ENCODE measurements at places on chromosomes 7 and 10.

DNA sequence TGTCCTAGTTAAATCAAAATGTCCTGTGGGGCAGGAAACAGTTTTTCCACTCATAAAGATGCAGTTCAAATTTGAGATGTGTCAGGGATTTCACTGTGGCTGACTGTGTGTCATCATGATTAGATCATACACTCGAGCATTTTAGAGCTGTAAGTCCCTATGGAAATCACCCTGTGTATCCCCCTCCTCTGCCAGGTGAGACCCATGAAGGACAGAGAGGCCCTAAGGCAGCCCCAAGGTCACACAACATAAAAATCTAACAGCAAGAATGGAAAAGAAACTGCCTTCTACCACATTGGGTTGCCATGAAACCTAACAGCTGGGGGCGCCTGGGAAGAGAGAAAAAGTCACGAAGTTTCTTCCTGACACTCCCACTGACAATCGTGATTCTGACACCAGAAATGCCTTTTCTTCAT lies 135.8 kb downstream of the KCNMA1 start:
- DNase-seq: no peak

DNA sequence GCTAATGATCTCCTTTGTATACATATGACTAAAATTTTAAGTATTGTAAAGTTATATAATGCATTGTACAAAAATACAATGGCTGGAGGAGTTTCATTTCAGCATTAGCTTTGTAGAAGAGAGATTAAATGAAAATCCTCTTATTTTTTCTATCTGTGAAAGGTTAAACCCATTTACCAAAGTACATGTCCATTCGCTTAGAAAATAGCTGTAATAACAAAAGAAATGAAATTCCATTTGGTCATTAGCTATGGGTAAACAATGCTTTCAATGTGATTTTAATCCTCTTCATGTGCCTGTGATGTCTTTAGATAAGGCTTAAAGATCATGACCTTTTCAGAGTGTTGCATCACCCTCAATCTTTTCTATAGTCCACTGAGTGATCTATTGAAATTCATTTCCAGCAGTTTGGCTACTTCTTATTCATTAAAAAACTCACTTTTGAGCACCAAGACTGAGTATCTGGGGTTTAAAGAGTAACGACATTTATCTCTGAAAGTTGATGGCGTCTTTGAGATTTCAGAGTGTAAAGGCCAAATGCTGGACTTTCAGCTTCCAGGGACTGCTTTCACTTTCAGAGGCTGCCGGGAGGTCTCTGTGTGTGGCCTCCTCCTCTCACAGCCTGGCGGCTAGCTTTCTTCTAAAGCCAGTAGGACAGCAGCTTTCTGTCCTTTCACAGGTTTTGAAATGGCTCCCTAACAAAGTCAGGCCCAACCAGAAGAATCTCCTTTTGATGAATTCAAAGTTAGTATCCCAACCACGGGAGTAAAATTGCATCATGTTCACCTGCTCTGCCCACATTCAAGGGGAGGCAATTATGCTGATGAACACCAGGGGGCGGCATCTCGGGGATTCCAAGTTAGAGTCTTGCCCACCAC lies 701.4 kb upstream of the COBL start:
- DNase-seq: peak; percentile 11

GRCh38 chr7:105602325-105603305 lies 21.3 kb upstream of the EFCAB10 start:
- DNase-seq: no peak

GRCh38 chr7:148684289-148684830 lies 14.3 kb upstream of the CUL1 start:
- DNase-seq: no peak

GRCh38 chr7:24902276-24902675 lies 77.7 kb downstream of the OSBPL3 start:
- no peak for DNase-seq

DNA sequence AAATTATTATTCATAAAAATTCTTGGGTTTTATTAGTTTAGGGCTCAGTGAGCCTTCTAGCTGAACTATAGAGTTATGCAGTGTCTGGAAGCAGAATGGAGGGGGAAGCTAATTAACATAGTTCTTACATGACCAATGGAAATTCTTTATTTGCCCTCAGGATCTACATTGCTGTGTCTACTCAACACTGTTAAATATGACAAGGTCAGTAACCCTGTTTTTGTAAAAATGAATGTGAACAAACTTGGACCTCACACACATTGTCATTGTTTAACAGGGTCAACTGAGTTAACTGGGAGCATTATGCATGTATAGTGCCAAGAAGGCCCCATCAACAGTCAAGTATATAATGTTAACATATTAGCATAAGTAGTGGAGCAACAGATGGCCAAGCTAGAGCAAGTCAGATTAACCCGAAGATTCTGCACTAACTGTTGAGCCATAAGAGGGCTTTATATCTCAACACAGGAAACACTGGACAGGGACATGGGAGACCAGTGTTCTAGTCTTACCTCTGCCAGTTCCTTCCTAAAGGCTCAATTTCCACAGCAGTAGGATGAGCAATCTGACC lies 122.5 kb upstream of the SEM1 start:
- peak; percentile 8 for DNase-seq

DNA sequence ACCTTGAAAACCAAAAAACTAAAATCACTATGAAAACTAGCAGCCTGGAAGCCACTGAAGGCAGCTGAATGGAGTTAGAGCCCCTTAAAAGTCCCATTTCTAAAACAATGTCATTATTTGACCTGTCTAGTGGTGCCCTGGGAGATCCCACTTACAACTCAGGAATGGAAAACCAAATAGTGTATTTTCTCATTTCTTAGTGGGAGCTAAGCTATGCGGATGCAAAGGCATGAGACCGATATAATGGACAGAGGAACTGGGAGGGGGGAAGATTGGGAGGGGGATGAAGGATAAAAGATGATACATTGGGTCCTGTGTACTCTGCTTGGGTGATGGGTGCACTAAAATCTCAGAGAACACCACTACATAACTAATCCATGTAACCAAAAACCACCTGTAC lies 9.8 kb upstream of the GIMAP2 start:
- no peak for DNase-seq

DNA sequence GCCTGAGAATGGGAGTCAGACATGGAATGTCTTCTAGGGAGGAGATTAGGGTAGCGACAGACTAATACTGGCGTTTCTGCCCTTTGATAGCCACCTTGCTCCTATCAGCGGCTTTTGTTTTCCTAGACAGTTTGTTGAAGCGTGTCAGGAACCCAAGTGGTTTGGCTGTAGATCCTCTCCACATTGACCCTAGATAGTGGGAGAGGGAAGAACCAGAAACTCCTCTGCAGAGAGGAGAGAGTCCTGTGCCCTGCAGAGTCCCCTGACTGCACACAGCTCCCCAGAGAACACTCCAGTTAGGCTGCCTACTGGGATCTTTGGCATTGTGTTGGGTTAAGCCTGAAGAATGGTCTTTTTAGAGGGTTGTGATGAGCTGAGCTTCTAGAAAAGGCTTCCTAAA lies 2.4 kb downstream of the MEPCE start:
- no peak for DNase-seq

GRCh38 chr7:230274-230673 lies 37.9 kb downstream of the FAM20C start:
- no peak for DNase-seq

- DNase-seq: no peak
Observed at GRCh38 chr10:71573562-71574518, 145.7 kb downstream of the C10orf105 start.

GRCh38 chr7:112150823-112151641 lies 55.2 kb downstream of the DOCK4 start:
- no peak for DNase-seq

GRCh38 chr7:151484971-151485707 lies 34.6 kb downstream of the RHEB start:
- no peak for DNase-seq

- DNase-seq: no peak
Observed at GRCh38 chr7:38000272-38000671, 79.8 kb downstream of the EPDR1 start.

DNA sequence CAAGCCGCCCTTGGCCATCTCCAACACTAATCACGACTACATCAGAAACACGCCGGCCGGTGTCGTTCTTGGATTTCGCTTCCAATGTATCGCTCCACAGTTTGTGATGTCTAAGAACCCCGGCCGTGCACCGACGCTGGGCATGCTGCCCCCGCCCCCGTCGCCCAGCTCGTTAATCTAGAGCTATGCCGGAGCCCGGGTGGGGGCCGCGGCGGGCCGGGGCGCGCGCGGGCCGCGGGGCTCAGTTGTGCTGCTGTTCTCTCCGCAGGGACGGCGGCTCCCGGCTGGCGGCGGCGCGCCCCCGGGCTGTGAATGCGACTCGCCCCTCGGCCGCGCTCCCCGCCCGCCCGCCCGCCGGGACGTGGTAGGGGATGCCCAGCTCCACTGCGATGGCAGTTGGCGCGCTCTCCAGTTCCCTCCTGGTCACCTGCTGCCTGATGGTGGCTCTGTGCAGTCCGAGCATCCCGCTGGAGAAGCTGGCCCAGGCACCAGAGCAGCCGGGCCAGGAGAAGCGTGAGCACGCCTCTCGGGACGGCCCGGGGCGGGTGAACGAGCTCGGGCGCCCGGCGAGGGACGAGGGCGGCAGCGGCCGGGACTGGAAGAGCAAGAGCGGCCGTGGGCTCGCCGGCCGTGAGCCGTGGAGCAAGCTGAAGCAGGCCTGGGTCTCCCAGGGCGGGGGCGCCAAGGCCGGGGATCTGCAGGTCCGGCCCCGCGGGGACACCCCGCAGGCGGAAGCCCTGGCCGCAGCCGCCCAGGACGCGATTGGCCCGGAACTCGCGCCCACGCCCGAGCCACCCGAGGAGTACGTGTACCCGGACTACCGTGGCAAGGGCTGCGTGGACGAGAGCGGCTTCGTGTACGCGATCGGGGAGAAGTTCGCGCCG lies 1.9 kb downstream of the VWC2 start:
- DNase-seq: peak; percentile 10

DNA sequence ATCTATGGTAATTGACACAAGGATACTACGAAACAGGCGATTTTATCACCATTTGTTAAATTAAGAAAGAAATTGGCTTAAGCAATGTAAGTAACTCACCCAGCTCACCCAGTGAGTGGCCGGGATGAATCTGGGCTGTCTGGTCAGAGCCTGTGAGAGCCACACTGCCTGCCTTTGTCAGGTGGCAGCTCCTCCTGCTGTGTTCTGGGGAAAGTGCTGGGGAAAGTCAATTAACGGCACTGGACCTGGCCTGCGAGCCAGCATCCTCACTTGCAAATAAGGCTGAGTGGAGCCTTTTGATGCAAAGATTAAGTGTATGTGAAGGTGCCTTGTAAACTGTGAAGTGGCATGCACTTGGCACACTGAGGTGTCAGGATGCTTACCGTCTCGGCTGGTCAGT lies 13.4 kb upstream of the CXCL12 start:
- DNase-seq: no peak

GRCh38 chr7:135366843-135367508 lies 133.3 kb downstream of the STRA8 start:
- DNase-seq: no peak

GRCh38 chr7:120456699-120457098 lies 183.7 kb downstream of the KCND2 start:
- no peak for DNase-seq

GRCh38 chr10:5590816-5591215 lies 66.1 kb downstream of the CALML3 start:
- DNase-seq: no peak

DNA sequence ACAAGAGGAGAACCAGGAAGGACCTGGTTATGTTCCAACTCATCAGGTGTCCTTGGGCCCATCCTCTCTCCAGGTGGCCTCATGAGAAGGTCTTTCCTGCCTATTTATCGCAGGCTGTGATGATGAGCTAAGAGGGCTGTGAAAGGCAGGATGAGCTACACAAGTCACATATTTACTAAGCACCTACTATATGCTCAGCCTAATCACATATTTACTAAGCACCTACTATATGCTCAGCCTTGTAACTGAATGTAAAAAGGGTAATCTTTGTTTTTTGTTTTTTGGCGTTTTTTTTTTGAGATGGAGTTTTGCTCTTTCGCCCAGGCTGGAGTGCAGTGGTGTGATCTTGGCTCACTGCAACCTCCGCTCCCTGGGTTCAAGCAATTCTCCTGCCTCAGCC lies 44.2 kb upstream of the NPFFR1 start:
- no peak for DNase-seq

DNA sequence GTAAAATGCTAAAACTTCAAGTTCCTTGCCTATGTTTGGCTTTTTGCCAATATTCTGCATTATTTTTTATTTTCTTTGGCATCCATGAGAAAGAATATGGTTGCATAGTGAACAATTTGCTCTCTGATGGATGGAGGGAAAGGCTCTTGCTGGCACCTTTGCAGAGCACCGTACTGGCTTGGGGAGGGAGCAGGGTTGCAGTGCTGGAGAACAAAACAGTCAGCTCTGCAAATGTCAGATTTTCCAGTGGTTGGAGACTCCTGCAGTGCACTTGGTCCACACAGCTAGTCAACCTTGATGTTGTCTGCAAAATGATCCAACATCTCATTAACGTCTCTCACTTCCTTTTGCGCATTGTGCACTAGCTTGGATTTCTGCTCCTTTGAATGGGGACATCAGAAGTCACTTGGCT lies 100.8 kb downstream of the ANLN start:
- DNase-seq: peak; percentile 18

- no peak for DNase-seq
Observed at GRCh38 chr7:136859803-136860202, 8.6 kb upstream of the CHRM2 start.

DNA sequence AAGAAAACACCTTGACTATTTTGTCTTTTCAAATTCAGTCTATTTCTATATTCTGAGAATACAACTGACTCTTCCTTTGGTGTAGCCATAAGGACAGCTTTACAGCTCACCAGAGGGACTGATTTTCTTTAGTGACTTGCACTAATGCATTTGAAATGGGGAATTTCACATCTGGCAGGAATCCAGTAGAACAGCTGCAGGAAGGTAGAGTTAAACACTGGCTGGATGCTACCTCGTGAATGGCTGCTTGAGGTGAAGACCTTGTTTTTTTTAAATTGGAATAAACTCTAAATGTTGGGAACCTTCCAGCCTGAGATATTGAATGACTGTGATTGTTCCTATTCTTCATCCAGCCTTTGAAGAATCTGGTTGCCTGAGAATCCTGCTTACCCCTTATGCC lies 139.5 kb upstream of the STK17A start:
- DNase-seq: peak; percentile 89

GRCh38 chr7:17266565-17266964 lies 31.9 kb upstream of the AHR start:
- DNase-seq: no peak

DNA sequence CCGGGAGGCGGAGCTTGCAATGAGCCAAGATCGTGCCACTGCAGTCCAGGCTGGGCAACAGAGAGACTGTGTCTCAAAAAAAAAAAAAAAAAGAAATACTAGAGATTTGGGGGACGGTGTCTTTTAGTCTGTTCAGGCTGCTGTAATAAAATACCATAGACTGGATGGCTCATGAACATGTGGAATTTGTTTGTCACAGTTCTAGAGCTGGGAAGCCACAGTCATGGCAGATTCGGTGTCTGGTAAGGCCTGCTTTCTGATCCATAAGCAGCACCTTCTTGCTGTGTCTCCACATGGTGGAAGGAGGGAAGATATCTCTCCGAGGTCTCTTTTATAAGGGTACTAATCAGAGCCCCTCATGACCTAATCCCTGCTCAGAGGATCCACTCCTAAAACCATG lies 102.7 kb upstream of the MKLN1 start:
- DNase-seq: no peak

Measured in tongue (tissue), 3 donors.